NCI-H2081 (cell line): ENCODE measurements at places on chromosomes 2 and 18.

GRCh38 chr18:65990174-65990690 is 239.4 kb downstream of the CDH7 start:
- DNase-seq, result no peak

GRCh38 chr2:26710743-26711456 is 18.4 kb downstream of the KCNK3 start:
- DNase-seq, result no peak

DNA sequence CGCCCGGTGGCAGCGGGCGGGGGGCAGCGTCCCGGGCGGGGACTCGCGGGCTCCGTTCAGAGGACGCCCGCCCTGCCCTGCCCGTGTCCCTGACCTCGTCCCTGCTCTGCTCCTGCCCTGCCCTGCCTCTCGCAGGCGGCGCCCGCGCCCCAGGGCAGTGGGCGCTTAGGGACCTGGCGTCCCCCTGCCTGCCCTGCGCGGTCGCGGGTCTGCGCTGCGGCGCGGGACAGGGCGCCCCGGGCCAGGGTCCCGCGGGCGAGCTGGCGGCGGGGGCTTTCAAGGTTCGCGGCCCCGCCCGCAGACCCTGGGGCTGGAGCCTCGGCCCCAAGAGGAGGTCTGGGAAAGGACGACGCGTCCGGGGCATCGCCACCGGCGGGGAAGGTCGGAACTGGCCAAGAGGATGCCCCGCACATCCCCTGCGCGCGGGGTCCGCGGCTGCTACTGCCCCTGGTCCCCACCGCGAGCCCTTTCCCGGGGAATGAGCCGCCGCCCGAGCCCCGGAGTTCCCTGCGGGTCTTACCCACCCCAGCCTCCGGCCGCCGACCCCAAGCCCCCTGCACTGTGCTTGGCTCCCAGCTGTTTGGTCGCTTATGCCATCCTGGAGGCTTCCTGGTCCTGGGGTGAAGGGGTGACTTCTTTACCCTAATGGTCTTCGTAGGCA is 679 bp downstream of the RNF144A start:
- no peak for DNase-seq

DNA sequence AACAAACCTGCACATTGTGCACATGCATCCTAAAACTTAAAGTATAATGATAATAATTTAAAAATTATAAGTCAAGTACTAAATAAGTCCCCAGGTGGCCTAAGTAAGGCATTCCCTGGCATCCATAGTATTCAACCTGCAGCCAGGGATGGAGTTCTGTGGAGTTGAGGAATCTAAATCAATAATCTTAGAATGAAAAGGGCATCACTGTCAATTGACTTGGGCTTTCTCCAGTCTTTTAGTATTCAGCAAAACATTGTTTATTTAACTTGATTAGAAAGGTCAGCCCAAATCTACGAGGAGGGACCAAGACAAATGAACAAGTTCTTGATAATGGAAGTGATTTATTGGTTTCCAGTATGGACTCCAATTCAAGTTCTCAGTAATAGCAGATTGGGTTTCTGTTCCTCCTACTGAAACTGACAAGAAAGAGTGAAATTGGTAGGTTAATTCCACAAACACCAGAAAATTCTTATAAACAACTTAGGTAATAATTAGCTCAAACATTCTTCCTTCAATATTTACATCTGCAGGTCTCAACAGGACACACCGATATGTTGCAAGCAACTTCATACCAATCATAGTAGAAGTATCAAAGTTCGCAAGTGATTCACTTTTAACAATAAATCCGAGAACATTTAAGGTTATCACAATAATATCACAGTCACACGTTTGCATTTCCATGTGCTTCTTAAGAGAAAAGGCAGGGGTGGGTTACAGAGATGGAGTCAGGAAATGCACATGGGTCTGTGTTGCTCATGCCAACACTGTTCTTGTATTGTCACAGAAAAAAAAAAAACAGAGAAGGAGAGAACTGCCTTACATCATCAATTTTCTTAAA is 51.7 kb upstream of the EHBP1 start:
- no peak for DNase-seq

DNA sequence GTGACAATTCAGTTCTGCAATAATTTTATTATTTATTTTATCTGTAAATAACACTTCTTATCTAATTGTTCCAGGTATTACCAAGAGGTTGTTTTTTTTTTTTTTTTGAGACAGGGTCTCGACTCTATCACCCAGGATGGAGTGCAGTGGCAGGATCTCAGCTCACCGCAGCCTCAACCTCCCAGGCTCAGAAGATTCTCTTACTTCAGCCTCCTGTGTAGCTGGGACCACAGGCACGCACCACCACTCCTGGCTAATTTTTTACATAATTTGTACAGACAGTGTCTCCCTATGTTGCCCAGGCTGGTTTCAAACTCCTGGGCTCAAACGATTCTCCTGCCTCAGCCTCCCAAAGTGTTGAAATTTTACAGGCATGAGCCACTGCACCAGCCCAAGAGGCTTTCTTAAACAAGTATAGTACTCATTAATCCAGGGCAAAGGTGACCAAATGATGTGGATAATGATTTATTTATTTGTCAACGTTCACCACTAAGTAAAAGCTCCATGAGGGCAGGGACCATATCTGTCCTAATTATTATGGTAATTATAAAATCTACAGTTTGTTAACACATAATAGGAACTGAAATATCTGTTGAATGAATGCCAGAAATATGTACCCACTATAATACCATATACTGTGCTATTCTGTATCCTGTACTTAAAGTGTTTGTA is 12.0 kb downstream of the STK17B start:
- no peak for DNase-seq
